ENCODE measurements at places on chromosomes 1 and 21. TPM values are rescaled to one million over a fixed set of nuclear protein-coding genes. Genes with fewer than 3 reads are reported as not detected.

CLCA4 gene
- total RNA-seq = not detected

CFHR4 gene
- total RNA-seq = not detected

SPATA21 gene
- not detected for total RNA-seq

CFHR1 gene
- total RNA-seq = not detected

RBP7 gene
- total RNA-seq = not detected

NR5A2 gene
- total RNA-seq = 14.3 TPM

SPRR2E gene
- total RNA-seq = not detected

ABCA4 gene
- 4.2 TPM for total RNA-seq

RUSC1 gene
- total RNA-seq = 14.9 TPM

LCK gene
- not detected for total RNA-seq

UHMK1 gene
- total RNA-seq = 84.5 TPM

DPT gene
- not detected for total RNA-seq

BARHL2 gene
- total RNA-seq = not detected

PRKAA2 gene
- total RNA-seq = 2.3 TPM

DENND1B gene
- total RNA-seq = 5.8 TPM

AQP10 gene
- under 0.01 TPM for total RNA-seq

CELA3B gene
- not detected for total RNA-seq

CD48 gene
- not detected for total RNA-seq
